HCT116 (cell line): ENCODE measurements at places on chromosomes 1 and 21.

GRCh38 chr21:45320261-45321025 lies 32.7 kb upstream of the POFUT2 start:
- no peak for DNase-seq

- no peak for DNase-seq
Measured at GRCh38 chr1:173164178-173164577, 43.0 kb downstream of the TNFSF4 start.

- DNase-seq = no peak
Measured at GRCh38 chr1:168918860-168919741, 187.4 kb upstream of the ATP1B1 start.

DNA sequence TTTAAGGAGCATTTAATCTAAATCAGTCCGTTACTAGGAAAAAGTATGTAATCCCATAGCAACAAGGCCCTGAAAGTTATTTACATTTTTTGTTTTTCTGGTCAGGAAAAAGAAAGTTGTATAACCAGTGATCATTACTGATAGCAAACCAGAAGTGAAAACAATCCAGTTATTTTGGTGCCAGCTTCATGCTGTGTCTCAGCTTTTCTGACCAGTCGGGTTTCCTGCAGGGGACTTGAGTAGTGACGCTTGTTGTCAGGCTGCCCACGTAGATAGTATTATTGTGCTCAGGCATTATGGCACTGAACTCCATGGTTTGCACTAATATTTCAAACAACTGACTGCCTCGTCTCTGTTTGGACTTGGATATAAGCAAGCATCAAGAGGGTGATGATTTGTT lies 55.2 kb downstream of the SASS6 start:
- no peak for DNase-seq
